NCI-H2081 treated with DMSO at 0.1 percent for 48 hours (cell line): ENCODE measurements at places on chromosomes 13 and 19.

- no peak for DNase-seq
These were observed 17.3 kb upstream of the RELB start for GRCh38 chr19:44984005-44984404.

GRCh38 chr13:99469041-99469440 is 32.2 kb upstream of the TM9SF2 start:
- DNase-seq: no peak

- DNase-seq: no peak
These were observed 829 bp upstream of the ATCAY start for GRCh38 chr19:3879656-3880055.

DNA sequence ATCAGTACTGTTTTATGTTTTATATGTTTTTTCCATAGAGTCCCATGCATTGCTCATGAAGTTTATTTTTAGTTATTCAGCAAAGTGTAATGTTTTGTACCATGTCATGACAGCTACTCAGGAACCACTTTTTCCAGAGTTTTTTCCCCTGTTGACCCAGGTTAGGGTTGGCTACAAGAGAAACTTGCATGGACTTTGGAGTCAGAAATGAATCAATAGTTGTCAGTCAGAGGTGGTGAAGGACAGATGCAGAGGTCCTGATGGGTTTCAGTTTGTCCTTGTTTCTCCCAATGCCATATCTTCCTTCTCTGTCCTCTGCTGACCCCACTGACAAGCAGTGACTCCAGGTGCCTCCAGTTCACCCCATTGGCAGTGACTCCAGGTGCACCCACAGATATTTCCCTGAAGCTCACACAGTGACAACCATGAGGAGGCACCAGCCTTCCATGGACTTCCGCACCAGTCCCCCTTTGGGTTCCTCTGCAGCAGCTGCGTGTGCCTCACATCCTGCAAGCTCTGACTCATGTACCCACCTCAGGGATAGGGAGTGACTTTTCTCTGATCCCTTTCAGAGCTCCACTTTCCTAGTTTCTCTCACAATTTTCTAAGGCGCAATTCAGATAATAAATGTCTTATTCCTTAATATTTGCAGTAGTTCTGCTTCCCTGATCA is 92.1 kb downstream of the AKAP11 start:
- DNase-seq: no peak

DNA sequence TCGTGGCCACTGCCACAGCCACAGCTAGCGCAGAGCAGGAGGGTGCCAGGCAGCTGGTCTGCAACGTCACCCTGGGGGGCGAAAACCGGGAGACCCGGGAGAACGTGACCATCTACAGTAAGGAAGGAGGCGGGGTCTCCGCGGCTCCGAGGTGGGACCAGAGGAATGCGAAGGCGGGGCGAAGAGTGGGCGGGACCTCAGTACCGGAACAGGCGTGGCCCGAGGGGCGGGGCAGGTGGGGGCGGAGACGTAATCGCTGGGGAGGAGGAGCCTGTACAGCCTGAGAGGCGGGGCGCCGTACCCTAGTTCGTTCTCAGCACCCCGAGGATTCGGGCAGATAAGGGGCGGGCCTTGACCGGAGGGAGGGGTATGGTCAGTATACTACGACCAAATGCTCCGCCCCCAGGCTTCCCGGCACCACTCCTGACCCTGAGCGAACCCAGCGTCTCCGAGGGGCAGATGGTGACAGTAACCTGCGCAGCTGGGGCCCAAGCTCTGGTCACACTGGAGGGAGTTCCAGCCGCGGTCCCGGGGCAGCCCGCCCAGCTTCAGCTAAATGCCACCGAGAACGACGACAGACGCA is 2.5 kb downstream of the ICAM5 start:
- no peak for DNase-seq

GRCh38 chr13:65932587-65933239 is 1297.4 kb downstream of the PCDH9 start:
- no peak for DNase-seq

GRCh38 chr13:34816245-34816884 is 125.7 kb upstream of the NBEA start:
- no peak for DNase-seq

DNA sequence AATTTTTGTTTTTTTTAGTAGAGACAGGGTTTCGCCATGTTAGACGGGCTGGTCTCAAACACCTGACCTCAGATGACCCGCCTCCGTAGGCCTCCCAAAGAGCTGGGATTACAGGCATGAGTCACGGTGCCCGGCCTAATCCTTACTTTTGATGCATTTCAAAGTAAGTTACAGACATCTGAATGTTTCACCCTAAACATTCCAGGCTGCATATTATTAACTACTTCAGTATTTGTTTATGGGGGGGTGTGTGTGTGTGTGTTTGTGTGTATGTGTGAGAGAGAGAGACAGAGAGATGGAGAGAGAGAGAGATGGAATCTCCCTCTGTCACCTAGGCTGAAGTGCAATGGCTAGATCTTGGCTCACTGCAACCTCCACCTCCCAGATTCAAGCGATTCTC is 13.1 kb downstream of the SULT2B1 start:
- DNase-seq: no peak

- DNase-seq: no peak
These were observed 22.0 kb upstream of the TPT1 start for GRCh38 chr13:45362939-45363338.

DNA sequence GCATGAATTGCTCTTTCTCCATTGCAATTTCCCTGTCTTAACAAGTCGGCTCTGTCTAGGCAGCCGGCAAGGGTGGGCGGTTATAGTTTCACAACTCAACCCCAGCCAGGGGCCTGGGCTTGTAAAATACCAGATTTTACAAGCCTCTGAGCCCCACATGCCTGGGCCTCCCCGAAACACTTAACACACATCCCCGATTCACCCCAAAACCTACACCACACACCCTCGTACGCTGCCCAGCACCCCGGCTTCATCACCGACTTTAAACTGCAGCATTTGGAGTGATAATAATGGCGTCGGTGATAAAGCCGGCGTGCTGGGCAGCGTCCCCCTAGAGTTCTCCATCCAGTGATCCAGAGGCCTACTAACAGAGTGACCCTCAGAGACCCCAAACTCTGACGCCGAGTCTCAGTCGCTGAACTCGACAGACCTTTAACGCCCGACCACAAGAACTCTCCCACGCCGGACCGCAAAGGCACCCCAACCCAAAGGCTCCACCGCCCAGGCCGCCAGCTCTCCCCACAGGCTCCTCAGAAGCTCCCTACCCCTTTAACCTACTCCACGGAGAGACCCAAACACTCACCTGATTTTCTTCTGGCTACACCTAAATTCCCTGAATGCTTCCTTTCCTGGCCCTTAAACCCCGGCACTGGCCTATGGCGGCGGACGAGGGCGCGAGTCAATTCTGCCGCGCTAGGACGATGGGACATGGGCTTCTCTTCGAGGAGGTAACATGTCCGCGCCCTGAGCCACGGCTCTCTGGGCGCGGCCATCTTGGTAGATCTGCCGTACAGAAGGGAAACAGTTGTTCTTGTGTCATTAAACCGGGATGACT is at the start of gene ZNF649:
TSS of gene ZNF649 (minus strand) at position 687 of the 835 bp plus-strand sequence. CDS start 4,910 bp downstream, outside the sequence.
- no peak for DNase-seq

DNA sequence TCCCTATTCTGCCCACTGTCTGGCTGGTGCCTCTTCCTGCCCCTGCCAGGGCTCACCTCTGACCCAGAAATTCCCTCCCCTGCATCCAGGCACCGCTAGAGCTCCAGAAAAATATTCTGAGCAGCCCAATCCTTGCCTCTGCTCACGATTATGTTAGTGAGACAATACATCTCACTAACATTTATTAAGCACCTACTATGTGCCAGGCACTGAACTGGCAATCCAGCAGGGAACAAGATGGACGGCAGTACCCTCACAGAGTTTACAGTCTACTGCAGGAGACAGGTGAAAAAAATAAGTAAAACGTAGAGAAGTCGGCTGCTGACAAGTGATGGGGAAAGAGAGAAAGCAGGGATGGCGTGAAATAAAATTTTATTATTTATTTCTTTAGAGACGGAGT is 5.5 kb downstream of the TINCR start:
- no peak for DNase-seq

GRCh38 chr19:47266401-47266941 is 8.2 kb upstream of the INAFM1 start:
- DNase-seq: no peak

DNA sequence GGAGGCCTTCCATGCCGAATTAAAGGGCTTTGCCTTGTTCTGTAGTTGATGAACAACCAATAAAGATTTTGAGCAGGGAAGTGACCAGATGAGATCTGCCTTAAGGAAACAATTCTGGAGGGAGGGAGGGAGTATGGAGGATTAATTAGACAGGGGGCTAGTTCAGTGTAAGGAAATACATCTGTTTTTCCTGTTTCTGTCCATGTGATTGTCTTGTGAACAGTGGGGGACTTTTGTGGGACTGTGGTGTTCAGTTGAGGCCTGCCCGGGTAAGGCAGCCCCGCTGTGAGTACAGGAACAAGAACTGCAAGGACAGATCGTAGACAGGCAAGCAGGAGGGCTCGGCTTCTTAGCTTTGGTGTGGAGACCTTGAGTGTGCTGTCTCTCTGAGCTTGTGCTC is 59.0 kb downstream of the DGKH start:
- no peak for DNase-seq

DNA sequence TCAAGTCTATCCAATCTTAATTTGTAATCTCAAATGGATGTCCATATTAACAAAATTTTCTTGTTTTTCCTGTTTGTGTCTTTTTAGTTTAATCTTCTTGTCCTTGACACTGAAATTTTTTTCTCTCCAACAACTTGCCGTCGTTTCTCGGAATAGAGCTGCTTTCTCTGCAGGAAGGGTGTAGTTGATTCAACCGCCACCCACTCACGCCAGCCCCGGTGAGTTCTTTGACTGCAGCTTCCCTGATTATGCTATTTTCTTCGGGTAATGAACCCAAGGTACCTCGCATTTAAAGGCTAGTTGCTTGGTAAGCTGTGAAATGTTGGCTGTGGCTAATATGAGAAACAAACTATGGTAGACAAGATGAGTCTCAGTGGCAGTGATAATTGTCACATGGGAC is 72.2 kb downstream of the DPRX start:
- no peak for DNase-seq

DNA sequence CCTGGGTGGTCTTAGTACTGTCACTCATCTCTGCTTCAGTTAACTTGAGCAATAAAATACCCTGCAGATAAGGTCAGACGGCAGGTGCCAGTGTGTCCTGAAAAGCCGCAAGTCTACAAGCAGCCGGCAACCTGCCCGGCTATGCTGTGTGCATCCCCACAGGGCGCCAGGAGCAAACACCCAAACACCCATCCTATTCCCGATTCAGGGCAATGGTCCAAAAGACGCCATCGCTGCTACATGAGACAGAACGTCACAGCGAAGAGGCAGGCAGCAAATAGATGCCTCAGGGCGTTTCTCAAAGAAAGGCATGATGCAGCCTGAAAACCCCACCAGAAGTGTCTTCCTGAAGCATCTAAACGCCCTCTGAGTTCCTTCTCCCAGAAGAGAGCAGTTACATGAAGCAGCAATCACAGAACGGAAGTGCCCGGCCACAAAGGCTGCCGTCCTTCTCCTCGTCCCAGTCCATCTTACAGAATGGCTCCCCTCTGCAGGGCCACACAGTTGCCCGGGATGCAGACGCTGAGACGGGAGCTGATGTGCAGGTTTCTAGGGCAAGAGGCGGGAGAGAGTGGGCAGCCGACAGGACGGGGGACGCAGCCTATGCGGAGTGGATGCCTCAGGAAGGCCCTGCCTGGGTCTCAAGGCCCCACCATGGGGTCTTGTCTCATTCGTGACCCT is 35.1 kb downstream of the RASA3 start:
- DNase-seq: no peak

GRCh38 chr13:64078025-64078424 is 2662.4 kb upstream of the PCDH20 start:
- no peak for DNase-seq

- DNase-seq: no peak
These were observed 95.7 kb downstream of the KCTD12 start for GRCh38 chr13:76790526-76790925.

DNA sequence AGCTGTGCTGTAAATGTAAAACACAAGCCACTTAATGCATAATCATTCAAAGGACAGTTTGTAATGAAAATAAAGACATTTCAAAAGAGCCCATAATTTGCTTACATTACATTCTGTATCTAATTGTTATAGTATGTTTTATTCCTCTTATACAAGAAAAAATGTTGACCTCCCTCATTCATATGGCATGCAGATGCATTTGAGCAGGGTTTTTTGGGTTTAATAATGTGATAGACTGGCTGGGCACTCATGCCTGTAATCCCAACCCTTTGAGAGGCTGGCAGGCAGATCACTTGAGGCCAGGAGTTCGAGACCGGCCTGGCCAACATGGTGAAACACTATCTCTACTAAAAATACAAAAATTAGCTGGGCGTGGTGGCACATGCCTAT is 11.6 kb upstream of the ARL11 start:
- DNase-seq: no peak

DNA sequence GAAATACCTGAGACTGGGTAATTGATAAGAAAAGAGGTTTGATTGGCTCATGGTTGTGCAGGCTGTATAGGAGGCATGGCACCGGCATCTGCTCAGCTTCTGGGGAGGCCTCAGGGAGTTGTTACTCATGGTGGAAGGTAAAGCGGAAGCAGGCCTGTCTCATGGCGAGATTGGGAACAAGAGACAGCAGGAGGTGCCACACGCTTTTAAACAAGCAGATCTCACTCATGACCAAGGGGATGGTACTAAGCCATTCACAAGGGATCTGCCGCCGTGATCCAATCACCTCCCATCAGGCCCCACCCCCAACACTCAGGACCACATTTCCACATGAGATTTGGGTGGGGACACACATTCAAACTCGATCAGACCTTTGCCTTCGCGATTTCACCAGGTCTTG is 86.2 kb downstream of the ANKRD10 start:
- DNase-seq: no peak

DNA sequence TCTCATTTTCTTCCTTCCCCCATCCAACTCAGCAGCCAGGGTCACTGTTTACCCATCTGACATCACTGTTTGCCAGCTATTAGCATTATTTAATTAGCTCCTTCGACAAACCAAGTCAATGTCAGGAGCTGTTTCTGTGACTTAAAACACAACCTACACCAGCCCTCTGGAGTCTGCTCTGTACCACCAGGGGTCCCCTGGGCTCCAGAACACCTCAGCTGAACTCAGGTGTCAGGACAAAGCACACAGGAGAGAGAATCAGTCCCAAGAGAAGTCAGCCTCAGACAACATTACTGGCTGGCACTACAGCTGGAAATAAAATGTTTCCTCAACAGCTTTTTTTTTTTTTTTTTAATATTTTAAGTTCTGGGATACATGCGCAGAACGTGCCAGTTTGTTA is 45.1 kb downstream of the DCLK1 start:
- DNase-seq: no peak
